ENCODE measurements at places on chromosomes 7 and 10.

- DNase-seq: no peak
Observed at GRCh38 chr10:3625959-3626751, 158.9 kb downstream of the KLF6 start.

DNA sequence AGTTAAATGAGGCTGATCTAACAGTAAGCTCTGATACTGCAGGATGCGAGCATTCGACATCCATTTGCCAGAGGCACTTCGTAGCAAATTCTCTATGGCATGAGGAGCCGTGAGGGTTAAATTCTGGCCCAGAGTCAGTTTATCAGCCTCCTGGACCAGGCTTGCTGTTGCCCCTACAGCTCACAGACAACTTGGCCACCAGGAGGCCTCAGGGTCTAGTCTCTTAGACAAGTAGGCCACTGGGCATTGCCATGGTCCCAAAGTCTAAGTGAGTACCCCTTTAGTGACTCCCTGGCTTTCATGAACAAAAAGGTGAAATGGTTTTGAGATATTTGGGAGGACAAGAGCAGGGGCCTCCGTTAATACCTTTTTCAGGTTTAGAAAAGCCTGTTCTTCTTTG is 178.0 kb upstream of the MBL2 start:
- DNase-seq: no peak

DNA sequence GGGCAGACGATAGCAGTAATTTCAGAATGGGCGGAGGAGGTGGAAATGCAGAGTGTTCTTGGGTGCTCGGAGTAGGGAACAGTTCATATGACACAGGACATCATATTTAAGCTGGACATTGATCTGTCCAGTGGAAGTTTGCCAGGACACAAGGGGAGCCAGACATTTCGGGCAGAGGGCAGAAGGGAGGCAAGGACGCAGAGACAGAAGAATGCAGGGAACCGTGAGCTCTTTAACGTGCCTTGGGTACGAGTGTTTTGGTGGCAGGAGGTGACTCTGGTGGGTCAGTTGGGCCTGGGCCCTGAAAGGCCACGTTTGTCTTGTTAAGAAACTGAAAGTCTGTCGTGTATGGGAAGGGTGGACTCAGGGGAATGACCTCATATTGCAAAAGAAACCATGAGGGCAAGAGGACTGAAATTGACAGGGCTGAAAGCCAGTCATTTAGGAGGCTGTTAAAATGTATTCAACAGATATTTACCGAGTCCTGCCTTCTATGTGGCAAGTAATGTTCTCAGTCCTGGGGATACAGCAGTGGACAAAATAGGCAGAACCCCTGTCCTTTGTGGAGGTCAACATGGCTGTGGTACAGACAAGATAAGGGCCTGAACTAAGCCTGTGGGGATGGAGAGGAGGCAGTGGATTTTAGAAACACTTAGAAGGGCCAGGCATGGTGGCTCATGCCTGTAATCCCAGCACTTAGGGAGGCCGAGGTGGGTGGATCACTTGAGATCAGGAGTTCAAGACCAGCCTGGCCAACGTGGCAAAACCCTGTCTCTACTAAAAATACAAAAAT is 2.2 kb downstream of the OPTN start:
- DNase-seq: no peak

- DNase-seq: no peak
Observed at GRCh38 chr7:19665399-19666008, 43.3 kb downstream of the POLR1F start.

GRCh38 chr7:30304177-30304884 is 19.9 kb downstream of the ZNRF2 start:
- DNase-seq: no peak

GRCh38 chr7:135757719-135758411 is 9.3 kb upstream of the FAM180A start:
- DNase-seq: peak; percentile 75

- no peak for DNase-seq
Observed at GRCh38 chr10:96797485-96797884, 34.6 kb upstream of the LCOR start.

- DNase-seq: no peak
Observed at GRCh38 chr7:39693812-39694211, 70.4 kb downstream of the RALA start.

DNA sequence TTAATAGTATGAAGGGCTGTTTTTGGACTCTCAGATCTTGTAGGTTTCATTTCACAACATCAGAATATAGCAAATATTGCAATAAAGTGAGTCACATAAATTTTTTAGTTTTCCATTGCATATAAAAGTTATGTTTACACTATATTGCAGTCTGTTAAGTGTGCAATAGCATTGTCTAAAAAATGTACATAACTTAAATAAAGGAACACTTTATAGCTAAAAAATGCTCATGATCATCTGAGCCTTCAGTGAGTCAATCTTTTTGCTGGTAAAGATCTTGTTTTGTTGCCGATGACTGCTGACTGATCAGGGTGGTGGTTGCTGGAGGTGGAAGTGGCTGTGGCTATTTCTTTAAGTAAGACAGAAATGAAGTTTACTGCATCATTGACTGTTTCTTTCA is 42.0 kb downstream of the ABCA13 start:
- DNase-seq: no peak

GRCh38 chr10:9158675-9159074 is 1104.2 kb downstream of the GATA3 start:
- no peak for DNase-seq

GRCh38 chr7:106108991-106109390 is 3.1 kb downstream of the SYPL1 start:
- DNase-seq: no peak

DNA sequence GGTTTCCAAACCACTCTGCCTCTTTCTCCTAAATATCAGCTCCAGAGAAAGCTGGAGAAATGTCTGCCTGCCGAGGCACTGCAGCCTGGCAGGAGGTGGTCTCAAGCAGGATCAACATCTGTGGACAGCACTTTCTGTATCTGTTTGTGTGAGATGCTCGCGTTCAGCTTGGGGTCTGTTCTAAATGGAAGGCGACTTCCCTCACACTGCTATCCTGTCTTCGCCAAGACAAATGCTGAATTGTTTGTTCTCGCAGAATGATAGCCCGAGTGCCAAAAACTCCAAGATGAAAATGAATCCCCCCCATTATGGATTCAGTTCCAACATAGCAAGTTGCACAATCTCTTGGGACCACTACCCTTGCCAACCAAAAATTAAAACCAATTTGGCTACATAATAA is 72.2 kb upstream of the PALS2 start:
- DNase-seq: no peak

DNA sequence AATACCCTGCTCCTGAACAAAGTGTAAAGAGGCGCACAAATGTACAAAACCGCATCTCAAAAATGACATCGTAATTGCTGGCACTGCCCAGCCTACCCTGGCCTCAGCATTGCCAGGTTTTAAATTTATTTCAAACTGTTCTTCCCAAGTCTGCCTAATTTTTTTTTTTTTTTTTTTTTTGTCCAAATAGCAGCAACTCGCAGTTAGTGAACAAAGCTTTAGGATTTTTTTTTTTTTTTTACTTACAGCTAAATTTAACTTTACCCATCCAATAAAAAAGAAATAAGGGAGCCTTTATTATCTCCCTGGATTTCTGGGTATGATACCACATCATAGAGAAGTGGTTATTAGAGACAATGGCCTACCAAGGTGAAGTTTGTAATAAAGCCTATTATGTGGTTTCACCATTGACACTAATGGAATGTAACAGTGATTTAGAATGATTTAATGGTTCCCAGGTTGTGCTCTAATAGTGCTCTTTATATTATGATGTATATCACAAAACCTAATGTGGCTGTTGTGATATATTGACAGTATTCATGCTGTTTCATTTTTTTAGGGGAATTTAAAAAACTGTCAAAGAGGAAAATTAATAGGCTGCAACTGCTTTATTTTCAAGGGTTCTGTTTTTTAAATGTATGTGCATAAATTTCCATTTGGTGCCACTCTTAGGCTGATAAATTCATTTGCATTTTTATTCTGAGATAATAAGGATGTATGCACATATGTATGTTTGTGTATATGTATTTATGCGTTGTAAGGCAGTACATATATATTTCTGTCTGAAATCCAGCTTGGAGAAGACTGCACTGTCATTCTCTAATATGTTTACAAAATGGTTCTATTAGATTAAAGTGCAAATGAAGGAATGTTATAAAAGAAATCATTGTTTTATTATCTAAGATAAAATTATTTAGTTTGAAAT is 309.0 kb downstream of the TFEC start:
- no peak for DNase-seq

GRCh38 chr10:129495256-129495655 is 28.2 kb downstream of the MGMT start:
- DNase-seq: no peak
